ENCODE measurements at places on chromosomes 5 and 9.

DNA sequence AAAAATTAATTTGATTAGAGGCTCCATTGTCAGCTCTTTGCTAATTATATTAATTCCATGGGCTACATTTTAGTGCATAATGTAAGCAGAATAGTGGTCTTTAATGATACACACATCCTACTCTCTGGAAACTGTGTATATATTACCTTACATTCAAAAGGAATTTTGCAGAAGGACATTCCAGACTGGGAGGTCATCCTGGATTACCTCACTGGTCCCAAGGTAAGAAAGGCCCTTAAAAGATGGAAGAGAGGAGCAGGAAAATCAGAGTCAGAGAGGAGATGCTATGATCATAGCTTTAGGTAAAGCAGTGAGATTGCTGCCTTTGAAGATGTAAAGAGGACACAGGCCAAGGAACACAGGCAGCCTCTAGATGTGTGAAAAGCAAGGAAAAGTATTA, 1180.8 kb downstream of the CDH12 start:
- no peak for DNase-seq

DNA sequence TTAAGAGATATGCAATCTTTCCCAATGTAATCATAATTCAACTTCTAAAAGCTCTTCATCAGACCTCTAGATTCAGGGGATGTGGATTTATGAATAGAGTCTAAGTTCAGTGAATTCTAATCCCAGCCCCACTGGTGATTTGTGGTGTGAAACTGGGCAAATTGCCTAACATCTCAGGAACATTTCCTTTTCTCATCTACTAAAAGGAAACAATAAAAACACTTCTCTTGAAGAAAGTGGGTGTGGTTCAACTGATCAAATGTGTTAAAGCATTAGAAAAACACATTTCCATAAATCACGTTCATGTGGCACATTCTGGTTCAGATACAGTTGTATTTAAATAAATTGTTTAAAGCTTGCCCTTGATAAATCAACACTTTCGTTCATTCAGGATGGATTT, 631.7 kb upstream of the CDH6 start:
- no peak for DNase-seq

DNA sequence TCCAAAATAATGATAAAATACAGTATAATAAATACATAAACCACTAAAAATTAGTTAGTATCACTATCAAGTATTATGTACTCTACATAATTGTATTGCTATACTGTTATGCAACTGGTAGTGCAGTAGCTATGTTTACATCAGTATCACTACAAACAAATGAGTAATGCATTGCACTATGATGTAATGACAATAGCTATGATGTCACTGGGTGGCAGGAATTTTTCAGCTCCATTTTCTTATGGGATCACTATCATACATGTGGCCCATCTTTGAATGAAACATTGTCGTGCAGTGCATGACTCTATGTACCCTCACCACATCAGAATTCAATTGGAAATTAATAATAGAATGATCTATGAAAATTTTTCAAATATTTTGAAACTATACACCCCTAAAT, 201.3 kb downstream of the MPDZ start:
- no peak for DNase-seq

- DNase-seq: no peak
Observed at GRCh38 chr9:72048850-72049249, 11.6 kb downstream of the C9orf57 start.

GRCh38 chr5:138491669-138492559, 26.6 kb downstream of the EGR1 start:
- DNase-seq: peak; percentile 97

DNA sequence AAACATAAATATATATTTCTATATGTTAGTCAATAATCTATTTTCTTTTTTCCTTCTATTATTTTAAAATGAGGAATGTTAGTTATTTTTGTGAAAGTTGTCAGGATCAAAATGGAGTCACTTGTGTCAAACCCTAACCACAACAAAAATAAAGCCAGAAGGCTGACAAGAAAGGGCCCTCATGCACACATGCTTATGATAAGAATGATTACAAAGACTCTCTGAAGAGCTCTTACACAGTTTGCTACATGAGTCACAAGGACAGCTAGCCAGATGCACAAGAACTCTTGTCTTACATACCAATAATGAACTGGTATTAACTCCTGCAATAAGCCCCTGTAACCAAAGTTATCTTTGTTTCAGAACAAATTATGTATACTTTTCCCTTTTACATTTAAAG, 64.7 kb downstream of the GGTA1 start:
- peak; percentile 45 for DNase-seq

Measured in adipocyte (in vitro differentiated cells).